Calu3 (cell line): ENCODE measurements at places on chromosomes 7 and 10.

DNA sequence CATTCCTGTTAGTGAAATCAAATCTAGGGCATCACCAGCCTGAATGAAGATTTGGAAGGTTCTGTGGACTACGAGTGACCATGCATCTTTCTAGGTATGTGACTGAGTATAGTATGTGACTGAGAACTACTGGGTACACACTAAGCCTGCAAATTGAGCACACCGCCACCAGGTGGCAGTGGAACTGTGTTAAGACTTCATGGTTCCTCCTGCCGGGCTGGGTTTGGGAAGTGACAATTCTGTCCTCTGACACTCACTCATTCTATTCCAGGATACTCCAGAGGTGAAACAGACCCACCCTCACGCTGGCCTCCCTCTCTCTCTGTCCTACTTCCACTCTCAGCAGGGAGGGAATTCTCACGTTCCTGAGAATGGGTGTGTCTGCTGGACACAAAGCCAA is 84.0 kb upstream of the TMEM248 start:
- peak; percentile 22 for DNase-seq

DNA sequence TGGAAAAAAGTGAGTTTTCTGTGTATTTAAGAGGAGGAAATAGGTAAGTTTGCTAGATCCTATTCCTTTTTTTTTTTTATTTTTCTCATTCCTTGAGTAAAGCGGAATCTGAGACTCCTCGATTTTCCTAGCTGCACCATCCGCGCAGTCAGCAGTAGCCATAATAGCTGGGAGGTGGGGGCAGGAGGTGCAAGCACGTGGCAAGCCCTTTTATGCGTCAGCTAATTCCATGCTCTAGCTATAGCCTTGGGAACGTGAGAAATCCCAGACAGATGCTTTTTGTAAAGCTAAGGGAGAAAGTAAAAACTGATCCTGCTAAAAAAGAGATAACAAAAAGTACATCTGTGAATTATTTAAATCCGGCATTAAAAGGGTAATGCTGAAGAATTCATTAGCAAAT is 33.2 kb upstream of the TPK1 start:
- DNase-seq = no peak

- no peak for DNase-seq
These were observed 49.1 kb downstream of the NCAPG2 start for GRCh38 chr7:158655507-158655906.

DNA sequence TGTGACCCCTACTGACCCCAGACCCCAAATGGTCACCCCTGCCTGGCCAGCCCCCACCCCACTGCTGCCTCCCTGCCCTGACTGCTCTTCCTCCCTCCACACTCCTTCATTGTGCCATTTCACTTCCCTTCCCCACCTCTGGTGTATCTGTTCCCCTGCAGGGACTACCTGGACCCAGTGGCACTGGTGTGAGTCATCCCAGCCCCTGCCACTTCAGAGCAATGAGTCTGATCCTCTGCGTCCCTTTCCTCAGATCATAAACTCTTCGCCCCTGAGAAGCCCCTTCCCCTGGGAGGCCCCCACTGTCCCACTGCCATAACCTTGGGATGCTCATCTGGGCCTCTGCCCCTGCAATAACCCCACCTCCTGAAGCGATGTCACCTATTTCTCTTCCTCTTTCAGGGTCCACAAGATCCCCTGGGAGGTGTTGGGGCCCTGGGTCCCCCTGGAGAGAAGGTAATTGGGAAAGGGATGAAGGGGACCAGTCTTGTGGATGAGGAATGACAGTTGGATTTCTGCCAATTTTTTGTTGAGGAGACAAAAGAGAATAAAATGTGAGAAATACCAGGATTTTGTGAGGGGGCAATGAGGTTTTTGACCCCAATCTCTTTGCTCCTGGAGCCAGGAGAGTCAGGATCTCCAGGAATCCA is 19.1 kb upstream of the VOPP1 start:
- no peak for DNase-seq

DNA sequence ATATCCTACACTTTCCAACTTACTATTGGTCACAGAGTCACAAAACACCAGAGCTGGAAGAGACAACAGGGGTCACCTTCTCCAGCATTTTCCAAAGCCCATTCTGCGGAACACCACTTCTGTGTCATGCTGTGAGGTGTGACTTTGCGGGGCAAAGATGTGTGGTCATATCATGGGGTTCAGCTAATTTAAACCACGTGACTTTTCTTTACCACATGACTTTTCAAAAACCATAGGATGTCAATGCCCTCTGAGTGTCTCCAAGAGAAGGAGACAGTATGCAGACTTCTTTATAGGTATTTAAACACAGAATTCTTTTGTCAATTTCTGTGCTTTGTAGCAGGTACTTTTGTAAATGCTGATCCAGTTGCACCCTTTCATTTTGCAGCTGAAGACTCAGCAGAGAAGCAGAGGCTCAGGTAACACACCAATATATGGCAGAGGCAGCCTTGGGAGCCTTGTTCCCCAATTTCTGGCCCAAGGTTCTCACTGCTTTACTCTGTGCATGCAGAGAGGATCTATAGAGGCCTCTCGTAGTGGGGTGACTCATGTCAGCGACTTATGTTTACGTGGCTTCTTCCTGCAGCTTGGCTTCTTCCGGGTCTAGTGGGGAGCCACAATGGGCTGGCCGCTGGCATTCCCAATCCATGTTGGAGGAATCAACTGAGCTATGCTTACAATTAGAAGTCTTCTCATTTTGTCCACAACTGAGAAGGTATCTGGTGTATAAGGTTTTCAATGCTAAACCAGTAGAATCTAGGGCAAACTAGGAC is 104.0 kb upstream of the RHOBTB1 start:
- no peak for DNase-seq

GRCh38 chr10:130807721-130808120 is 503.8 kb downstream of the TCERG1L start:
- DNase-seq = no peak

- no peak for DNase-seq
These were observed 8.7 kb upstream of the CTAGE4 start for GRCh38 chr7:144174613-144175012.

DNA sequence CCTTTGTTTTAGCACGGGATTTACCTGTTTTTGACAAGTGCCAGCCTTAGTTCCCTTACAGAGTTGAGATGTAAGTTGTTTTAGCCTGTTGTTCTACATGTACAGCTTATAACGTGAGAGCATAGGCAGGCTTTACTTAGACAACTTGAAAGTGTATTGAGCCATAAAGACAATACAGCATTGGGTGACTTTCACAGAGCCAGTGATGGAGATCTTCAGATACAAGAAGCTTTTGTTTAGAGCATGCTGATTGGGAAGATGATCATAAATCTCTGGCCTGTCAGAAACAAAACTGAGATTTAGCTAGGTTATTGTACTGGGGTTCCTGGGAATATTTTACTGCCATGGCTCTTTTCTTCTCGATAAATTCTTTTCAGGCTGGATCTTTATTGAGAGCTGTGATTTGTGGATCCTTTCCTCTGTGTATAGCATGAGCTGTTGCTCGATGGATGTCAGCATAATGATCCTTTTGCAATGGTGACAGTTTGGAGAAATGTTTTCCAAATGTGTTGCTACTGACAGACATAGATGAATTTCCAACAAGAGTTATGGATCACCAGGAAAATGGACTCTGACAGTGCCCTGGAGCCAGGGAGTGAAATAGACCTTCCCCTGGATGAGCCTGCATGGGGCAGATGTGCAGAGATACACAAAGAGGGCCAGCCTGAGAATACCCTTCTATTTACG is 30.2 kb downstream of the LHFPL3 start:
- DNase-seq = no peak

DNA sequence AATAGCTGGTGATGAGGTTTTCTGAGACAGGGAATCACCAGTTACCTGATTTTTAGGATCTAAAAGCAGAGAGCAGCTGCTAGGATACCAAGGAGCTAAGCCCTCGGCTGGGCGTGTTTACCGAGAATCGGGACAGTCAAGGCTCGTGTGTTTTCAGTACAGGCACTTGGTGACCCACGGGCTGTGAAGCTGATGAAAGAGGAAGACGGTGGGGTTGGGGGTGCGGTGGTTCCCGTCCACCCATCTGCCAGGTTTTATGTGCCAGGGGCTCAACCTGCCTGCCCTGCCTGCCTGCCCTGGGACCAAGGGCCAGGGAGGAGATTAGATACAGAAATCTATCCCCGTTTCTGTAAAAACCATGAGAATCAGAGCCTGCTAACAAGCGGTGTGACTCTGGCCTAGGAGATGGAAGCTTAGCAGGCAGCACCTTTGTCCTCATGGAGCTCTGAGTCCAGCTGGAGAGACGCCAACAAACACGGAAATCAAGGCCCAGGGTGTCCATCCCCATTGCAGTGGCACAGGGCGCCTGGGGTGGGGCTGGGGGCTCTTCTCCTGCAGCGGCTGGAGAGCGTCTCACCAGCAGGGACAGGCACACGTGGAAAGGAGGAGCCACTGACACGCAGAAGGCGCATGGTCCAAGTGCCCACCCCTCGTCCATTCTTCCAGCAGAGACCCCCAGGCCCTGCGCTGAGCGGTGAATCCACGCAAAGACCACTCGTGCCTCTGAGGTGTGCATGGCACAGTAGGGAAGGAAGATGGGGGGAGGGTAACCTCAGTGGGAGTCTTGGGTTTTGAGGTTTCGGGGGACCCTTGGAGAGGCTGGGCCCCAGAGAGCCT is 265.0 kb upstream of the TCERG1L start:
- no peak for DNase-seq

DNA sequence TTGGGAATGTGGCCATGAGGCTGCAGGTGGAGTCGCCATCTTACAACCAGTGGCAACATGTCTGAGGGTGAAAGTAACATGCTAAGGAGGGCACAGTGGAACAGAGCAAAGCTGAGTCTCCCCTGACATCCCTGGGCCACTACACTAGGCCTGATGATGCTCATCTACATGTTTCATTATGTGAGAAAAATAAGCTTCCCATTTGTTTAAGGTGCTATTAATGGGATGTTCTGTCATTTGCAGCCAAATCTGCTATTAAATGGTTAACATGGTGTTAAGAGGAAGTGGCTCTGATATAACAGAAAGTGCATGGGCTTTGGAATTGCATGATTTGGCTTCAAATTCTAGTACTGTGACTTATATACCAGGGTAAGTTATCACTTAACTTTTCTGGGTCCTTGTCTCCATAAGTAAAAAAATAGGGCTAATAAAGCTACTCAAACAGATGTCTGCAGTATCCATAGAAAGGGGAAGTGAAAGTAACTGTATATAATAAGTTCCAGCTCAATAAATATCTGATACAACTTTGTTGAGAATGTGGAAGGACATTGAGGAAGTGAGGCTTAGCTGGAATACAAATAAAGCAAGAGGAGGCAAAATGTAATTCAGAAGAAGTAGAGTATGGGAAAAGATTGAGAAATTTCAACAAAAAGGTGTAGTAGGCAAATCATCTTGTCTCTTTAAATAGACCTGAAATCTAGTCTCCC is 158.9 kb downstream of the RTKN2 start:
- no peak for DNase-seq

GRCh38 chr10:84294766-84295447 is 33.5 kb upstream of the CCSER2 start:
- DNase-seq = no peak

DNA sequence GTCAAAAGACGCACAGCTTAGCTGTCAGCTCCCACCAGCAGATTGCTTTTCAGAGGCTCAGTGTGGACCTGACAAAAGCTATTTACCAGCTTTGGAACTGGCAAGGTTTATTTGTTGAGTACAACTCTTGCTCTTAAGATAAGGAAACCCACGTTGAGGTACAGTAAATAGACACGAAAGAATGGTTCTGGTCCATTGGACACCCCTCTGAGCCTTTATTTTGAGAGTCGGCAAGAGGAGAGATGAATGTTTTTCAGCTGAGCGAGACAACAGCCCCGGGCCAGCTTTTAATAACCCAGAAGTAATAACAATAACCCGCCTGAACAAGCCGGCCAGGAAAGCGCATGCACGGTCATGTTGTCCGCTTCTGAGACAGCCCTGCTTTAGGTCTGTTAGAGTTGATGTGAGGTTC is 49.0 kb downstream of the WNT2 start:
- no peak for DNase-seq

DNA sequence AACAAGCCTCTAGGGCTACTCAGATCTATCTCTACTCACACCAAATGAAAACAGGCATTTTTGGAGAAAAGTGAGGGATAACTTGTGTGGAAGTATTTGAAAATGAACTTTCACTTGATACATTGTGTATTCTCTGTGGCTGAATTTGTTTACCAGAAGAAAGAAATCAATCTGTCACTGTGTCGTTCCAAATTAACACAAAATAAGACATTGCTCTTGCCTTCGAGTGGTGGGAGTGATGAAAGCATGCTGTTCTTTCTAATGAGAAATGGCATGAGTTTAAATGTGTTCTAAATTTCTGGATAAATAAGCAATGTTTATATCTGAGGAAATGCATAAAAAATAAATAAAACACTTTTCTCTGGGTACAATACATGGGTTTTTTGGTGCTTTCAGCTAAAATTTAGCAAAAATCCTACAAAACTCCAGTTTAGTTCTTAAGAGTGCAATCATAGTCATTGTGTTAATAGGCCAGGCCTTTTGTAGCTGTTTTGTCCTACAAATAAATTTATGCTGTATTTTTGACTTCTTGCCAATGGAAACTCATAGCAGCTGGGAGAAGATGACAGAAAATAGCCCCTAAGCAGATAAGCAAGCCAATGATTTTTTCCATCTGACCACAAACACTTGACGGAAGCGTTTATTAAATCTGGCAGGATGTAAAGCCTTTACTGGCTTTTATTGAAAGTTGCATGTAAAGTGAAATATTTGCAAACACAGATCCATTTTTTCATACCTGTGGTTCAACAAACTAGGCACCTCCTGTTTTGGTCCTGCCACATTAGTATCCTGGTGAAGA is 1064.1 kb upstream of the GHITM start:
- no peak for DNase-seq

DNA sequence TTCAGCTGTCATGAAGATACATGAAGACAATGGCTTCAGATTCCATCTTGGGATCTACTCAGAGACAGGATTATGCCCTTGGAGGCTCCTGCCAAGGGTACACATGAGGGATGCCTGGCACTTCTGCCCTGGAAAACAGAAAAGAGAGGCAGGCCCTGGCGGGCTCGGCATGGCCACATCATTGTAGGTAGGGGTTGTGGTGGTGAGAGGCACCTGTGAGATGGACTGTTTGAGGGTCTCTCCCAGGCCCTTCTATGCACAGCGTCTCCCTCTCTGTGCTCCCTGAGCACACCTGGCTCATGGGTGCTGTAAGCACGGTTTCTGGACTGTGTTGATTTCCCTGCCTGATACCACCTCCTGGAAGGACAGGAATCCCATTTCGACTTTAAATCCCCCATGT is 304.3 kb downstream of the GLRX3 start:
- DNase-seq = no peak

- no peak for DNase-seq
These were observed 76.1 kb downstream of the SKIDA1 start for GRCh38 chr10:21449288-21449966.

DNA sequence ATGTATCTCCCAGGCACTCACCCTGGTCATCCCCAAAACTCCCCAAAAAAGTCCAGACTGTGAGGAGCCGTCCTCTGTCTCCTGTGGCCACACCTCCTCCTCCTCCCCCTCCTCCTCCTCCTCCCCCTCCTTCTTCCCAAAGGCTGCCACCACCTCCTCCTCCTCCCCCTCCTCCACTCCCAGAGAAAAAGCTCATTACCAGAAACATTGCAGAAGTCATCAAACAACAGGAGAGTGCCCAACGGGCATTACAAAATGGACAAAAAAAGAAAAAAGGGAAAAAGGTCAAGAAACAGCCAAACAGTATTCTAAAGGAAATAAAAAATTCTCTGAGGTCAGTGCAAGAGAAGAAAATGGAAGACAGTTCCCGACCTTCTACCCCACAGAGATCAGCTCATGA is 7.1 kb downstream of the LMOD2 start:
- no peak for DNase-seq

GRCh38 chr10:85542936-85543730 is 823.5 kb downstream of the GRID1 start:
- no peak for DNase-seq
